CD4-positive, alpha-beta T cell (primary cell): ENCODE measurements at places on chromosomes 11 and 22. TPM values are rescaled to one million over a fixed set of nuclear protein-coding genes. Genes with fewer than 3 reads are reported as not detected.
A peak's percentile ranks its signal among the peaks of the same experiment; 100 is the strongest.

TEAD1 gene
- not detected for total RNA-seq

DNAJB7 gene
- total RNA-seq = not detected

B3GAT1 gene
- 0.14 TPM for total RNA-seq

USH1C gene
- not detected for total RNA-seq

DNA sequence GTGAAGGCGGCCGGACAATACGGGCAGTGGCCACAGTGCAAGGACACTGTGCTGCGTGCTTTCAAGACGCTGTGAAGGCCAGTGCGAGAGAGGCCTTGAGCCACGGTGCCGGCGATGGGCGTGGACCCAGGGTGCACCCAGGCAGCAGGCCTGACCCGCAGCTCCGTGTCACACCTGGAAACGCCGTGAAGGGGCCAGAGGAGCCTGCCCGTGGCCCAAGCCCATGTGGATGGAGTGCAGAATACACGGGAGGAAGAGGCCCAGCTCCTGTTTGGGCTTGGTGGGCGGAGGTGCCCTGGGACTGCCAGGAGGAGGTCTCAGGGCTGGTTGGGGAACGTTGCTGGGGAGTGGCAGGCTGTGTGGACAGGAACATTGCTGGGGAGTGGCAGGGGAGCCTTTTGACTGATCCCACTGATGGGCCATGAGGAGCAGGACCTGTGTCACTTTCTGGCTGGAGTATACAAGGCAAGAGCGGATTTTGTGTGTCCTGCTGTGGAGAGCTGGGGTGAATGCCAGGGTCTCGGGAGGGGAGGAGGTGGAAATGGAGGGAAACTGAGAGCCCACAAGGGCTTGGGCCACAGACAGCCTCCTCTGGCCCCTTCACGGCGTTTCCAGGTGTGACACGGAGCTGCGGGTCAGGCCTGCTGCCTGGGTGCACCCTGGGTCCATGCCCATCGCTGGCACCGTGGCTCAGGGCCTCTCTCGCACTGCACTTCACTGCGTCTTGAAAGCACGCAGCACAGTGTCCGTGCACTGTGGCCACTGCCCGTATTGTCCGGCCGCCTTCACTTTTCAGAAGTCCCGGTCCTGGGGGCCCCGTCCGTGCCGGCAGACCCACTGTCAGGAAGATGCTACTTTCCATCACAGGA lies 925.4 kb downstream of the BRD1 start:
- H3K4me3 ChIP-seq = no peak overlapping the region
- no peak for DNase-seq

DNA sequence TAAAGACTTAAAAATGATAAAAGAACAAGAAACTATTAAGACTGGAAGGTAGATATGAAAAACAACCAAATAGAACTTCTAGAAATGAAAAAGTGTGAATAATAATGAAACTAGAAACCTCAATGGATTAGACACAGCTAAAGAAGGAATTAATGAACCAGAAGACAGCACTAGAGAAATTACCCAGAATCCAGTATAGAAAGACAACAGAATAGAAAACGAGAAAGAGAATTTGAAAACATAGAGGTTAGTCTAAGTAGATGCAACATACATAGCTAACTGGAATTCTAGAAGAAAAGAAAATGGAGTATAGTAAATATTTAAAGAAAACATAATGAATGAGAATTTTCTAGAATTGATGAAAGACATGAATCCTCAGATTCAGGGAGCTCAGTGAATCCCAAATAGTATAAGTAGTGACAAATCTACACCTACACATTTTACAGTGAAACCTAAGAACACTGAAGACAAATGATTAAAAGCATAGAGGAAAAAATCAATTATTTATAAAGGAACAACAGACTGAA lies 111.9 kb downstream of the PARVA start:
- no peak overlapping the region for H3K27ac ChIP-seq
- H3K36me3 ChIP-seq = no peaks in the 10 kb centered on the region
- DNase-seq = no peak
- no peak overlapping the region for H3K4me3 ChIP-seq

GRCh38 chr11:12838463-12839123 lies 164.4 kb downstream of the TEAD1 start:
- no peak overlapping the region for H3K27ac ChIP-seq
- DNase-seq = no peak
- H3K36me3 ChIP-seq = no peaks in the 10 kb centered on the region
- no peaks in the 10 kb centered on the region for H3K4me1 ChIP-seq

DNA sequence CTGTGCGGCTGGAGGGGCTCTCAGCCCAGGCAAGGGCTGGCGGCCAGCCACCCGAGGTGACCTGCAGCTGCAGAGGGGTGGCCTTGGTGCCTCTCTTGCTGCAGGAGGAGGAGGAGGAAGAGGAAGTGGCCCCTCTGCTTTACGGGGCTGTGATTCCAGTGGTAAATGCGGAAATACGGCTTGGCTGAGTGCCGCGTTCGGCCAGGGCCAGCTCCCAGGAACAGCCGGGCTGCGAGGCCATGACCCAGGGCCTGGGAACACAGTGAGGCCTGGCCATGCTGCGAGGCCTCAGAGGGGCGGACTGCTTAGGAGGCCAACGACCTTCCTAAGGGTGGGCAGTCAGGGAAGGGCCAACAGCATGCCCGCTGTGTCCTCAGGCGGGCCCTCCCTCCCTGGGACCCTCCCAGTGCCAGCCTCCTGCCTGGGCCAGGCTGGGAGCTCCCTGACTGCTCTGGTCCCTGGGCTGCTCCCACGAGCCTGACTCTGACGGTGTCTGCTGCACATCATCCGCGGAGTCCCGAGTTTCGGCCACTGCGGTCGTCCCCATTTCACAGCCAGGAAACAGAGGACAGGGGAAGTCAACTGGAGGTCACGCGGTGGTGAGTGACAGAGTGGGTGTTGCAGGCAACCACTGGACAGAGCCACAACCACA lies 20.8 kb upstream of the PPARA start:
- DNase-seq = peak; percentile 14

DNA sequence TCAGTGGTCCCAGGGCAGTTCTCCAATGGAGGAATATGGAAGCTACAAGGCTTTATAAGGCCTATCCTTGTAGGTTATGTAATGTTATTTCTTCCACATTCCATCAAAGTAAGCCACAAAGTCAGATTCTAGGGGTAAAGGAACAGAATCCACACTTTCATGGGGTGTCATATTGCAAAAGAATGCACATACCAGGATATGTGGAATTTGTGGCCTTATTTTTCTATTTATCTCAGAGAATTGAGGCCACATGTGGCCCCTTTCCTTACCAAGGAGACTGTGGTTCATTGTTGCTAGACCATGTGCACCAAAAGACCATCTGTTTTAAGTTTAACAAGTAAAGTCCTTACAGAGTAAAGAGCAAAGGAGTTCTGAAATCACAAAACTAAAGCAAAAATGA lies 12.9 kb downstream of the LRRC4C start:
- H3K27ac ChIP-seq = no peak overlapping the region
- H3K36me3 ChIP-seq = no peaks in the 10 kb centered on the region
- H3K4me1 ChIP-seq = no peaks in the 10 kb centered on the region
- no peak overlapping the region for H3K4me3 ChIP-seq
- DNase-seq = no peak

DNA sequence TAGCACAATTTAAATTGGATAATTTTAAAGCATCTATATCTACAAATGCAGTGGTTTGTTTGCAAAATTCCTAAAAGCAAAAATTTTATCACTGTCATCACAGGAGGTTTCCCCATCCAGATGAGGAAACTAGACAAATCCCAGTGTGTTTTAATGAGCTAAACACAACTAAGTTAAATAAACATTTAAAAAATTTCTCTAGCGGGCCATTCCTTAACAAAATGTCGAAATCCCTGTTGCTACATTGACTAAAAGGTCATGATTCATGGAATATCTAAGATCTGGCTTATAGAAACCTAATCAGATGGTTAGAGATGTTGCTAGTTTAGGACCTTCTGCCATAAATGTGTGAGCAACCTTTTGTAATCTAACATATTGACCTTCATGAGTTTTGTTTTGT lies 107.3 kb upstream of the BDNF start:
- H3K27ac ChIP-seq = no peak overlapping the region
- H3K27me3 ChIP-seq = no peaks in the 10 kb centered on the region
- no peak for DNase-seq
